ENCODE measurements at places on chromosomes 2 and 18.

- no peak overlapping the region for H3K4me3 ChIP-seq
- DNase-seq: no peak
- H3K27ac ChIP-seq: no peak overlapping the region
- peaks cover 37% of the 10 kb centered on the region for H3K4me1 ChIP-seq
- no peaks in the 10 kb centered on the region for H3K27me3 ChIP-seq
These were observed 24.0 kb downstream of the POLR1A start for GRCh38 chr2:86081724-86082123.

GRCh38 chr2:65608466-65608865 is 176.1 kb upstream of the SPRED2 start:
- no peak overlapping the region for H3K4me3 ChIP-seq
- H3K36me3 ChIP-seq: no peaks in the 10 kb centered on the region
- DNase-seq: no peak
- H3K27ac ChIP-seq: no peak overlapping the region
- no peaks in the 10 kb centered on the region for H3K4me1 ChIP-seq
- no peaks in the 10 kb centered on the region for H3K27me3 ChIP-seq

- peaks cover 2% of the 10 kb centered on the region for H3K36me3 ChIP-seq
- H3K4me3 ChIP-seq: no peak overlapping the region
- H3K4me1 ChIP-seq: no peaks in the 10 kb centered on the region
- no peak for DNase-seq
- H3K27ac ChIP-seq: no peak overlapping the region
These were observed 65.1 kb upstream of the ODC1 start for GRCh38 chr2:10513201-10513600.

- peaks cover 2% of the 10 kb centered on the region for H3K27me3 ChIP-seq
- peaks cover 2% of the 10 kb centered on the region for H3K4me1 ChIP-seq
- H3K36me3 ChIP-seq: peaks cover 4% of the 10 kb centered on the region
- no peak for DNase-seq
- no peak overlapping the region for H3K27ac ChIP-seq
- H3K4me3 ChIP-seq: no peak overlapping the region
These were observed 259.4 kb downstream of the TNS1 start for GRCh38 chr2:217743407-217743806.

- peaks cover 28% of the 10 kb centered on the region for H3K36me3 ChIP-seq
- H3K27me3 ChIP-seq: peaks cover 2% of the 10 kb centered on the region
- H3K27ac ChIP-seq: no peak overlapping the region
- H3K4me3 ChIP-seq: peak overlapping the region; percentile 41
- H3K4me1 ChIP-seq: peaks cover 19% of the 10 kb centered on the region
These were observed 78.0 kb upstream of the NFATC1 start for GRCh38 chr18:79317703-79318102.

- no peaks in the 10 kb centered on the region for H3K4me1 ChIP-seq
- no peaks in the 10 kb centered on the region for H3K36me3 ChIP-seq
- no peaks in the 10 kb centered on the region for H3K27me3 ChIP-seq
- no peak overlapping the region for H3K4me3 ChIP-seq
- no peak overlapping the region for H3K27ac ChIP-seq
These were observed 256.0 kb downstream of the HAUS1 start for GRCh38 chr18:46360102-46360699.

DNA sequence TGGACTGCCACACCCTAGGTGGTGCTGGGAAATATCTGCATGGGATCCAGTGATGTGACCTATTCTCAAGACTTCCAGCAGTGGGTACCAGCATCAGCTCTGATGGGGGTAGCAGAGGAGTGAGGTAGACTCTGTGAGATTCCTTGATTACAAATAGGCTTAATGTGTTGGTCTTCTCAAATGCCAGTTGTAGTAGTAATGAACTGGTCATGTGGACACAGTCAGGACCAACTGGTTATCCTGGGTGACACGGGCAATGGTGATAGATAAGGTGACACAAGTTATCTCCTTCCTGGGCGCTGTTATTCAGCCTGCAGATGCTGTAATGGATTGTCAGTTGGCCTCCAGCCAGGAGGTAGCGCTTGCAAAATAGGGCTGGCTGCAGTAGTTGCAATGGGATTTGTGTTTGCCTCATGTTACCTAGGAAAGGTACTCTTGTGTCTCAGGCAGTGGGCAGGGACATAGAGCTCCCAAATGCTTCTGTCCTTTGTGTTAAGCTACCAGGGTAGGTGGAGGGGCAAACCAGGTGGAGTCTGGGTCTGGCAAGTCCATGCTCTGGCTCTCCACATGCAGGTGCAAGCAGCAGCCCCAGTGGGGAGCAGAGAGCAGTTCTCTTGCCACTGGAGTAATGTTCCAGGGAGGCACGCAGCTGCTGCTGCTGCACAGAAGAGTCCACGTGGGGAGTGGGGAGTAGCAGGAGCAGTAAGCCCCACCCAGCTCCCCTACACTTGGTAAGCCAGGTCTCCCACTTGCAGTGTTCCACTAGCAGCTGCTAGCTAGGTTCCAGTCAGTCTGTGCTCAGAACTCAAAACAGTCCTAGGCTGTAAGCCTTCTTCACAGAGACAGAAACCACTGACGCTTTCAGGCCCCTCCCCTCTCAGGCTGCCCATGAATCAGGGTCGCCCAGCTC is 505.4 kb upstream of the DDX18 start:
- no peaks in the 10 kb centered on the region for H3K4me1 ChIP-seq
- H3K36me3 ChIP-seq: no peaks in the 10 kb centered on the region
- DNase-seq: no peak
- H3K27me3 ChIP-seq: no peaks in the 10 kb centered on the region
- no peak overlapping the region for H3K4me3 ChIP-seq

- no peaks in the 10 kb centered on the region for H3K27me3 ChIP-seq
- H3K36me3 ChIP-seq: peaks cover 3% of the 10 kb centered on the region
- no peak for DNase-seq
- peak overlapping the region; percentile 76 for H3K4me3 ChIP-seq
- peaks cover 35% of the 10 kb centered on the region for H3K4me1 ChIP-seq
These were observed 52.8 kb downstream of the CLASP1 start for GRCh38 chr2:121596221-121597080.

GRCh38 chr2:17160594-17160993 is 357.6 kb downstream of the RAD51AP2 start:
- no peaks in the 10 kb centered on the region for H3K4me1 ChIP-seq
- no peak overlapping the region for H3K27ac ChIP-seq
- H3K4me3 ChIP-seq: no peak overlapping the region
- DNase-seq: no peak

GRCh38 chr2:172434821-172435605 is 7.6 kb downstream of the ITGA6 start:
- peak overlapping the region; percentile 54 for H3K27ac ChIP-seq
- peaks cover 3% of the 10 kb centered on the region for H3K27me3 ChIP-seq
- peak overlapping the region; percentile 54 for H3K4me3 ChIP-seq
- peaks cover 55% of the 10 kb centered on the region for H3K4me1 ChIP-seq
- DNase-seq: no peak

DNA sequence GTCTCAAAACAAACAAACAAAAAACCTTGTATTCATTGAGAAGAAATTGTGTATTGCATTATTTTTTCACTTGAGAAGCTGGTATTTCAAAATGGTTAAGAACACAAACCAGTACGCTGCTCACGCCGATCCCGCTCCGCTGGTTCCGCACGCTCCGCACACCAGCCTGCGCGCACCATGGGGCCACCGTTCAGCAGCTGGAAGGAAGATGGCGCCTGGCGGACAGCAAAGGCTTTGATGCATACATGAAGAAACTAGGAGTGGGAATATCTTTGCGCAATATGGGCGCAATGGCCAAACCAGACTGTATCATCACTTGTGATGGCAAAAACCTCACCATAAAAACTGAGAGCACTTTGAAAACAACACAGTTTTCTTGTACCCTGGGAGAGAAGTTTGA is 75.7 kb downstream of the RBM43 start:
- H3K4me3 ChIP-seq: no peak overlapping the region
- DNase-seq: no peak
- no peaks in the 10 kb centered on the region for H3K36me3 ChIP-seq
- peaks cover 2% of the 10 kb centered on the region for H3K27me3 ChIP-seq
- no peak overlapping the region for H3K27ac ChIP-seq

DNA sequence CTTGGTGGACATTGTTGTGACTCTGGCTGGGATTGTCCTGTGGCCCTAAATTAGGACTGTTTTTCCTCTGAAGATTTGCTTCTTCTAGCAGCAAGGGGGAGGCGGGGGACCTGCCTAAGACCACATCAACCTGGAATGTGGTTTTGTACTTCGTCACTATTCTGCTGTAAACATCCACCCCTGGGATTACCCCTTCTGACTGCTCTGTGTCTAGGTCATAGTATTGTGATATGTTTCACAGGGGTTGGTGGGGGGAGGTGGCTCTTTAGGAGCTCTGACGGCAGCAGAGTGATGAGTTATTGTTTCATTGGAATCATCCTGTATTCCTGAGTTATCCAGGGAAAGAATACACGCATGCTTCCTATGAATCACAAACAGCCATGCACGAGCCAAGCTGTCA is 226.4 kb upstream of the MYT1L start:
- H3K36me3 ChIP-seq: no peaks in the 10 kb centered on the region
- peaks cover 3% of the 10 kb centered on the region for H3K27me3 ChIP-seq
- no peak overlapping the region for H3K4me3 ChIP-seq
- DNase-seq: no peak
- no peak overlapping the region for H3K27ac ChIP-seq
- H3K4me1 ChIP-seq: no peaks in the 10 kb centered on the region

- H3K36me3 ChIP-seq: no peaks in the 10 kb centered on the region
- H3K4me1 ChIP-seq: no peaks in the 10 kb centered on the region
- no peak overlapping the region for H3K4me3 ChIP-seq
- no peak overlapping the region for H3K27ac ChIP-seq
- DNase-seq: no peak
- H3K27me3 ChIP-seq: no peaks in the 10 kb centered on the region
These were observed 249.0 kb downstream of the EXOC6B start for GRCh38 chr2:72576861-72577260.

DNA sequence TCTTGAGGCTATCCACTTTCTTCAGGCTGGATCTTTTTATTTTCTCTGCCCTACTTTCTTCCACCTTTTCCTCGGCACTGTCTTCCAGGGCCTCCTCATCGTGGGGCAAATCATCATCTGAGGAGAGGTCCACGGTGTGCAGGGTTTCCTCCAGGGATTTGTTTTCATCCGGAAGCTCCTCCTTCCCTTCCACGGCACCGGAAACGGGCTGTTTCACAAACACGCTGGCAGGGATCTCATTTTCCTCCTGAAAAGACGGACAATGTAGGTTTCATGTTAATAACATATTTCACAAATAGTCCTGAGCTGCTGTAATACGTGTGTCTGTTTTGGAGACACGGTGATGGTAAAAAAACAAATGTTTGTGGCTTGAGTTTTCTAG is 10.4 kb downstream of the CAVIN2 start:
- peaks cover 17% of the 10 kb centered on the region for H3K27me3 ChIP-seq
- no peak overlapping the region for H3K4me3 ChIP-seq
- H3K36me3 ChIP-seq: no peaks in the 10 kb centered on the region

GRCh38 chr18:45447355-45448265 is 167.7 kb upstream of the SLC14A2 start:
- no peaks in the 10 kb centered on the region for H3K27me3 ChIP-seq
- H3K27ac ChIP-seq: no peak overlapping the region
- H3K36me3 ChIP-seq: no peaks in the 10 kb centered on the region
- no peak overlapping the region for H3K4me3 ChIP-seq
- H3K4me1 ChIP-seq: no peaks in the 10 kb centered on the region
- DNase-seq: no peak

DNA sequence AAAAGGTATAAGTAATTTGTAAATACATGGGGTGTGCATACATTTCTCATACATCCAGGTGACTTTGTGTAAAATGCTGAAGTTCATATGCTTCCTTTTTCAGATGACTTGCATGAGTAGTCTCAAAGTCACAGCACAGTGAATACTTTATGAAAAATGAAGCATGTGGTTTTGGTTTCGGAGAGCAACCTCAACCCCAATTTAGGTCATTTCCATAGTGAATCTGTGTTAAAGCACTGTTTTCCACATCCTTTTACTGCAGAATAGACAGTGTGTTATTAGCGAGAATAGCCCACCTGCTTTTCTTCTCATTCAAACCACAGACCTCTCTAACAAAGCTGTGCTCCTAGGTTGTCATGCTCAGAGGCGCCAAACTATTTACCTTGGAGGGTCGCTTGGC is 204.4 kb upstream of the RASGRP3 start:
- no peaks in the 10 kb centered on the region for H3K36me3 ChIP-seq
- peaks cover 2% of the 10 kb centered on the region for H3K4me1 ChIP-seq
- no peak for DNase-seq

GRCh38 chr18:42675810-42676209 is 439.7 kb downstream of the RIT2 start:
- no peak for DNase-seq
- no peaks in the 10 kb centered on the region for H3K36me3 ChIP-seq
- H3K4me3 ChIP-seq: no peak overlapping the region
- H3K4me1 ChIP-seq: no peaks in the 10 kb centered on the region

DNA sequence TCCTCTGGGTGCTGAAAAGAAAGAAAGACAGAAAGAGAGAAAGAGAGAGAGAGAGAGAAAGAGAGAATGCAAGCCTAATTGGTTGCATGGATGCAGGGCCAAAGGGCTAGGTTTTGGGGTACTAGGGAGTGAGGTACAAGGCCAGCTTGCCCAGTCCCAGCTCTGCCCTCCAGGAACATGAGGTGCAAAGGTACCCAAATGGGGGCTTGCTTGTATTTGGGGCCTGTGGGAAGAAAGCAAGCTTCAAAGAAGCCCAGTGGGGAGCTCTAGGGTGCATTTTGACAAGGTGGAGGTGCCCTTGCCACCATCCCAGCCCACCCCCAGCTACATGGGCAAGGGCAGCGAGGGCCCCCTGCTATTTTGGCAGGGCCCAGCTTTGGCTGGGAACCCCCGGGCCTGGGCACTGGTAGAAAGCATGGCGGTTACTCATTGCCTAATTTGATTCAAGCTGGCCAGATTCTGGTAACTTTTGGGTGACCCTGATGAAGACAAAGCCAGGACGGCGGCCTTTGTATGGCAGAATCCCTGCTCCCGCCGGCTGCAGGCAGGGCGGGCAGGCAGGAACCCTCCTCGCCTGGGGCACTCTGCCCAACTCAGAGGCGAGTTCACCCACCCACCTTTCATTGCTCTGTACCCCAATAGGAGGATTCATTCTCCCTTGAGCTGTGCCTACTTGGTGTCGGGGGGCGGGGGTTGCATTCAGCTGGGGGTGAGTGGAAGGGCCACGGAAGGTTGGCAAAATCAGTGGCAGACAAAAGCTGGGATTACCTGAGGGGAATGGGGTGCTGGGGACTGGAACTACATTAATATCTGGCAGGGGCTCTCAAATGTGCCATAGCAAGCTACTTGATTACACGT is 537 bp upstream of the HOXD4 start:
- H3K4me3 ChIP-seq: no peak overlapping the region
- DNase-seq: no peak
- no peak overlapping the region for H3K27ac ChIP-seq
- peaks cover 91% of the 10 kb centered on the region for H3K27me3 ChIP-seq
- H3K4me1 ChIP-seq: peaks cover 5% of the 10 kb centered on the region
- no peaks in the 10 kb centered on the region for H3K36me3 ChIP-seq

GRCh38 chr2:207319316-207319715 is 153.6 kb upstream of the KLF7 start:
- peaks cover 1% of the 10 kb centered on the region for H3K4me1 ChIP-seq
- no peak for DNase-seq
- no peaks in the 10 kb centered on the region for H3K36me3 ChIP-seq

DNA sequence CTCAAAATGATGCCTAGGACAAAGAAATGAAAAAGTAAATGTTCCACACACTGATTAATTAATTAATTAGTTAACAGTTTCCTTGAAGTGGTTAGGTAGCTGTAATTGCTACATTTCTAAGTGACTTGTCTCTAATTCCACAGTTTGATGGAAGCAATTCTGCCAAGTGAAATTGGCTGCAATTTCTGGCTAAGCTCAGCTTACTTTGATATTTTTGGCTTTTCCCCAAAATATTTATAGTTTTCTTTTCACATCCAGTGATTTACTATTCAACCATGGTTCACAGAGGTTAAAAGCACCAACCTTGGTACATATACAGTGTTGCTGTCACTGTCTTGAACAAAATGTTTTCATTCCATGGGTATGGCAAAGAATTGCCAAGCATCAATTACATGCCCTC is 459.5 kb upstream of the CDH20 start:
- no peak for DNase-seq
- no peaks in the 10 kb centered on the region for H3K4me1 ChIP-seq
- no peak overlapping the region for H3K27ac ChIP-seq
- H3K27me3 ChIP-seq: no peaks in the 10 kb centered on the region
